ENCODE measurements at places on chromosomes 11 and 22. TPM values are rescaled to one million over a fixed set of nuclear protein-coding genes. Genes with fewer than 3 reads are reported as not detected.

DNA sequence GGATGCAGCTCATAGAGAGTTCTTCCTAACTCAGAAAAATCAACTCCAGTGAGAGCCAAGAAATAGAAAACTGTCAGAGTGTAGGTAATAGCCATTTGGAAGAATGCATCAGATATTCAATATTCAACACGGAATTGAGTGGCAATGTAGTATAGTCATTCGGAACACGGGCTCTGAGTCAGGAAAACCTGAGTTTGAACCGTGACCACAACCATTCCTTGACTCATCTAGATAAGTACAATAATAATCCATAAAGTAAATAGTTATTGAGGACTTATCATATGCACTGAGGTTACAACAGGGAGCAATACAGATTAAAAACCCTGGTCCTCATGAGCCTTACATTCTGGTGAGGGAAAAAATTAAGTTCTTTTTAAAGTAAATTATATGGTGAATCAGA, 62.6 kb upstream of the PHF21A start:
- no peak for DNase-seq

VWCE gene
- total RNA-seq = 14.8 TPM

DNA sequence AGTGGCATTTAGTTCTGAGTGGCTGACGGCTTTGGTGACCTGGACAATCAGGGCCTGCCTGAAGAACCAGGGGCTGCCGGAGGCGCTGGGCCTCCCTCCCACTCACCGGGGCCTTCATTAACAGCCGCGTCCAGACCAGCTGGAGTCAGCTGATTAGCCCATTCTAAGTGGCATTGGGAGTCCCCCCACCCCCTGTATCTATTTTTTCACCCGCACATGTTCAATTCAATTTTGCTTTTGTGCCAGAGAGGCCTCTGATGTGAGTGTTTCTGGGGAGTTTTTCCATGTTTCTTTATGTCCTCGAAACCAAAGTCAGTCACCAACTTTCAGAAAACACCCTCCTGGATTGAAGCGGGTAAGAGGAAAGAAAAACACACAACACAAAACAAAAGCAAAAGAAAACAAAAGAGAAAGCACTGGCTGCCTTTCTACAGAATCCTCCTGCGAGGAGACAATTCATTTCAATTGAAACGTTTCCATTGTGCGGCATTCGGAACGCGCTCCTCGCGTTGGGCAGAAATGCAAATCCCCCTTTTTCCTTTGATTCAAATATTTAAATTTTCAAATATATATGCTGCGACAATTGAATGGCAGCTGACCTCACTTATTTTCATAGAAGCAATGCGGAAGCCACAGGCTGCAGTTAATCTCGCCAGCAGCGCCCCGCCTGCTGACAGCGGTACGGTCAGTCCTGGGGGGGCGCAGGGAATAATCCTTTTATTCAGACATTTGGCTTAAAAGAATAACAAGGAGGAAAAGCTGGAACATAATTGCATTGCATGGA, 17.7 kb downstream of the CDKN1C start:
- DNase-seq = no peak

- DNase-seq = no peak
Observed at GRCh38 chr22:42432020-42432596, at the start of gene NFAM1. NFAM1 (minus strand) TSS chr22:42432403; CDS start chr22:42432357, 46 bp downstream.

DNA sequence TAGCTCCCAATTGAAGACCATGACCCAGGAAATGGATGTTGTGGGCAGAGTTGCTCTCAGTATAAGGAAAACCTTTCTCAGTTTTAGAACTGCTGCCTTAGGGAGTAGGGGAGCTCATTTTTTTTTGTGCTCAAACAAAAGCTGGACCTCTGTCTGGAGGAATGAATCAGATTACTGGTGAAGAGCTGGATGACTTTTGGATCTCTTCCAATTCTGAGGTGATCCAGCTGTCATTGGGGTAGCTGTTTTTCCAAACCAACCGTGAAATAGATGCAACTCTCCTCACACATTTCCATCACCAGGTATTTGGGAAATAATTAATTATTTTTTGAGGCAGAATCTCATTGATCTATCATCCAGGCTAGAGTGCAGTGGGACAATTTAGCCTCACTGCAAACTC, 251.3 kb upstream of the PLET1 start:
- no peak for DNase-seq

DNA sequence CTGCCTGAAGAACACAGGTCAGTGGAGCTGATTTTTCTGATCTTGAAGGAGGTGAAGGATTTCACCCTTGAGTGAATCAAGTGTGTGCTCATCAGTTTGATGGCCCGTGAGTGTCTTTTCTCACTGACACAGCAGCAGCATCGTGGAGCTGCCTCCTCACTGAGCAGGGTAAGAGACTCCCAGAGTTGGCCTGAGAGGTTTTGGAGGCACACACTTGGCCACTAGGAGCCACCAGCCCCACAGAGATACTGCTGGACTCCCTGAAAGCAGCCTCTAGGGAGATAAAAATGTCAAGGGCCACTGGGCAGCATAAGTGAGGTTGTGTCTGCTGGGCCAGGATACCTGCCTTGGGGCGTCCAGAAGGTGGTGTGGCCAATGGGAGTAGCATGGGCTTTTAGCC, 245.4 kb downstream of the GRIK4 start:
- DNase-seq = peak; percentile 6

DNA sequence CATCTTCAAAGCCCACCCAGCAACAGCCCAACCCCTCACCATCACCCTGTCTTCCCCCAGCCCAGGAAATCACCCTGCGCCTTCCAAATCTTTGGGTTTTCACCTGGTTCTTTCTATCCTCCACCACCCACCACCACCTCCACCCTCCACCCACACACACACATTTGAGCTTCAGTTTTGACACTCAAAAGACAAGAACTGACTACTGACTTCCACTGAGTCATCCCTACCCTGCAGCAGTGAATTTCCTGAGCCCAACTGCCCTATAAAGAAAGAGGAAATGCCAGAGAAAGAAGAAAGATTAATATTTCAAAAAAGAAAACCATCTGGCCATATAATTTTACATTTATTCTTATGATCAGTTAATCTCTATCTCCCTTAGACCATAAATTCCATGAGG, 137.5 kb downstream of the CHST1 start:
- DNase-seq = no peak

Measured in endothelial cell of umbilical vein (primary cell).